ENCODE measurements at places on chromosomes 3 and 15. TPM values are rescaled to one million over a fixed set of nuclear protein-coding genes. Genes with fewer than 3 reads are reported as not detected.

CEP19 gene
- 1.8 TPM for total RNA-seq

DNA sequence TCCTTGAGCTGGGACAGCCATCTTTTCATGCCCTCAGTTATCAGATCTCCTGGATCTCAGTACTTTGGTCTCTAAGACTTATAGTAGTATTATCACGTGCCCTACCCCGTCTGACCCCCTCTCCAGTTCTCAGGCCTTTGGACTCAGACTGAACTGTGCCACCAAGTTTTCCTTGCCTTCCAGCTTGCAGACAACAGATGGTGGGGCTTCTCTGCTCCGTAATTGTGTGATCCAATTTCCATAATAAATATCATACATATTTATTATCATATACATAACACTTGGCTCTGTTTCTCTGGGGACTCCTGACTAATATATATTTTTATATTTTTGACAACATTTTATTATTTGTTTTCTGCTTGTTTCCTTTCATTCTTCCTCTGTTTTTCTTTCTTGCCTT is 458.8 kb upstream of the SEMA6D start:
- H3K4me3 ChIP-seq, result no peak overlapping the region
- no peaks in the 10 kb centered on the region for H3K4me1 ChIP-seq
- DNase-seq, result no peak
- H3K36me3 ChIP-seq, result no peaks in the 10 kb centered on the region

GRCh38 chr3:45608885-45609284 is 14.3 kb downstream of the LIMD1 start:
- no peak overlapping the region for H3K27ac ChIP-seq
- no peak overlapping the region for H3K4me3 ChIP-seq
- peaks cover 87% of the 10 kb centered on the region for H3K4me1 ChIP-seq
- no peaks in the 10 kb centered on the region for H3K27me3 ChIP-seq

GRCh38 chr3:160184655-160185054 is 40.6 kb upstream of the C3orf80 start:
- no peaks in the 10 kb centered on the region for H3K4me1 ChIP-seq
- no peak overlapping the region for H3K4me3 ChIP-seq
- H3K27ac ChIP-seq, result no peak overlapping the region
- peaks cover 2% of the 10 kb centered on the region for H3K27me3 ChIP-seq
- no peaks in the 10 kb centered on the region for H3K36me3 ChIP-seq
- DNase-seq, result peak; percentile 49

DNA sequence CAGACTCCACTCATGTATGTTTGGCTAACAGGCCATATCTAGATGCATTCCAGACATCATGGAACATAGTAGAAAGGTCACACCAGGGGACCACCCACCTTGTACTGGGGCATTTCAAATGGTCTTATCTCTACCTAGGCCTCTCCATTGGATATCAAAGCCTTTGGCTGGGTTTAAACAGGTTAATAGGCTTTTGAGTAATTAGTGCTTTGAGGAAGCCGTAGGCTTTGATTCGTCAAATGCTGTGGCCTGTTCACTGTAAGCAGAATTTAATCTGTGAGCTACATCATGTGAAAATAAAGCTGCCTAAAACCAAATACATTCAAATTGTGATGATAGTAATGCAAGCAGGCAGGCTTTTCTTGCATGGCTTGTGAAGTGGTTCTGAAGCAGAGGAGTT is 129.5 kb downstream of the ST8SIA2 start:
- peaks cover 12% of the 10 kb centered on the region for H3K4me1 ChIP-seq
- H3K27me3 ChIP-seq, result no peaks in the 10 kb centered on the region
- no peak overlapping the region for H3K4me3 ChIP-seq
- H3K36me3 ChIP-seq, result no peaks in the 10 kb centered on the region
- H3K27ac ChIP-seq, result no peak overlapping the region

NOX5 gene
- total RNA-seq, result 0.09 TPM

GPR149 gene
- total RNA-seq, result 0.35 TPM

DNA sequence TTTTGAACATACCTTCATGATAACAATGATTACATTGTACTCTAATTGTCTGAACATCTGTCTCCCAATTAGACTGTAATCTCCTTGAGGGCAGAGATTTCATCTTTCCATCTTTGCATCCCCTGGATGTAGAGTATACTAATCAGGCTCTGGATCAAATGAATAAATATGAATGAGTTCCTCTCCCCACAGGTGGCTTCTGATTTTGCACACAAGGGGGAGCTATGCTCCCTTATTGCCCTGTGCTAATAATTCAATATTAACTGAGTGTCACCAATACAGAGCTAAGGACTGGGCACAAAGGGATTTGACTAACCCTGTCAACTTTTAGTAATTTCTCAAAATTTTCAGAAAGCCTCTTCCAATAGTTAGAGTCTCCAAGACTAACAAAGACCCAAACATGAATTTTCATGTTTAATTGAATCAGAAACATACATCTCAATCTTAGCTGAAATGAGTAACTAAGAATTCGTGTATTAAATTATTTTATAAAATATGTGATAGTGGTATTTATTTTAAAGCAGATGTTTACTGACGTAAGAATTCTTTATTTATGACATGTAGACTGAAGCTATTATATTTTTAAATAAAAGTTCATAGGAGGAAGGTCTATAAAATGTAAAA is 3.0 kb downstream of the DUOXA1 start:
- no peak overlapping the region for H3K27ac ChIP-seq
- DNase-seq, result no peak
- no peaks in the 10 kb centered on the region for H3K36me3 ChIP-seq
- H3K27me3 ChIP-seq, result peaks cover 63% of the 10 kb centered on the region
- no peak overlapping the region for H3K4me3 ChIP-seq
- H3K4me1 ChIP-seq, result peaks cover 8% of the 10 kb centered on the region

DNA sequence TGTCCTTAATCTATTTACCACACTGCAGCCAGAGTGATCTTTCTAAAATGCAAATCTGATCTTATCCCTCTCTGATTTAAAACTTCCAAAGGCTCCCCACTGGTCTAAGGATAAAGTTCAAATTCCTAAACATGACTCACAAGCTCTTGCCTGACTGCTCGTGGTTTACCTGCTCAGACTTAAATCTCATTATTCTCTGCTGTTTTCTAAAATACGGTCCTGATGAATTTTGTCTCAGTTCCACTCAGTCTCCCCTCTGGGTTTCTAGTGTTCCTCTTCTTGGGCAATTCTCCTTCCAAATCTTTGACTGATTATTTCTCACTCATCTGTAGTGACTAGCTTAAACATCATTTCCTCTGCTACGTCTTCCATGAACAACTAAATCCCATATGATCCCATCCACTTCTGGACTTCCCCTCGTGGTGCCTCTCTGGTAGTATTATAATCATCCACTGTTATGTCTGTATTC is 108.3 kb downstream of the P3H2 start:
- no peaks in the 10 kb centered on the region for H3K27me3 ChIP-seq
- peak overlapping the region; percentile 80 for H3K27ac ChIP-seq

GRCh38 chr3:13665582-13666226 is 116.8 kb downstream of the FBLN2 start:
- H3K27me3 ChIP-seq, result peaks cover 7% of the 10 kb centered on the region
- no peaks in the 10 kb centered on the region for H3K4me1 ChIP-seq
- DNase-seq, result no peak
- no peaks in the 10 kb centered on the region for H3K36me3 ChIP-seq

DNA sequence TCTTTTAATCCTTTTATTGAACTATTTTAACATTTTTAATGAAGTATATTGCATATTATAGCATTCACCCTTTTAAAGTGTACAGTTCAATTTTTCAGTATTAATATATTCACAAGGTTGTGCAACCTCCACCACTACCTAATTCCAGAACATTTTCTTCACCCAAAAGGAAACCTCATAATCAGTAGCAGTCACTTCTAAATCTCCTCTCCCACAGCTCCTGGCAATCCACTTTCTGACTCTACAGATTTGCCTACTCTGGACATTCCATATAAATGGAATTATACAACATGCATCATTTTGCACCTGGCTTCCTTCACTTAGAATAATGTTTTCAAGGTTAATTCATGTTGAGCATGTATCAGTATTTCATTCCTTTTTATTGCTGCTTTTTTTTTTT is 55.0 kb upstream of the HRH1 start:
- no peak for DNase-seq
- peaks cover 3% of the 10 kb centered on the region for H3K27me3 ChIP-seq
- no peak overlapping the region for H3K27ac ChIP-seq
- H3K4me3 ChIP-seq, result no peak overlapping the region
- no peaks in the 10 kb centered on the region for H3K36me3 ChIP-seq

- DNase-seq, result no peak
- no peak overlapping the region for H3K27ac ChIP-seq
- H3K36me3 ChIP-seq, result no peaks in the 10 kb centered on the region
- H3K4me1 ChIP-seq, result no peaks in the 10 kb centered on the region
- no peak overlapping the region for H3K4me3 ChIP-seq
Measured at GRCh38 chr3:152973575-152973974, 138.6 kb downstream of the P2RY1 start.

- no peak overlapping the region for H3K27ac ChIP-seq
- H3K4me3 ChIP-seq, result no peak overlapping the region
- no peak for DNase-seq
- H3K27me3 ChIP-seq, result no peaks in the 10 kb centered on the region
- H3K4me1 ChIP-seq, result peaks cover 2% of the 10 kb centered on the region
Measured at GRCh38 chr3:59513570-59513969, 463.7 kb upstream of the CFAP20DC start.

GRCh38 chr15:70342141-70342540 is 244.4 kb upstream of the TLE3 start:
- H3K4me3 ChIP-seq, result no peak overlapping the region
- no peak for DNase-seq
- peaks cover 2% of the 10 kb centered on the region for H3K27me3 ChIP-seq
- H3K36me3 ChIP-seq, result no peaks in the 10 kb centered on the region
